ENCODE measurements at places on chromosomes 16 and 17.

DNA sequence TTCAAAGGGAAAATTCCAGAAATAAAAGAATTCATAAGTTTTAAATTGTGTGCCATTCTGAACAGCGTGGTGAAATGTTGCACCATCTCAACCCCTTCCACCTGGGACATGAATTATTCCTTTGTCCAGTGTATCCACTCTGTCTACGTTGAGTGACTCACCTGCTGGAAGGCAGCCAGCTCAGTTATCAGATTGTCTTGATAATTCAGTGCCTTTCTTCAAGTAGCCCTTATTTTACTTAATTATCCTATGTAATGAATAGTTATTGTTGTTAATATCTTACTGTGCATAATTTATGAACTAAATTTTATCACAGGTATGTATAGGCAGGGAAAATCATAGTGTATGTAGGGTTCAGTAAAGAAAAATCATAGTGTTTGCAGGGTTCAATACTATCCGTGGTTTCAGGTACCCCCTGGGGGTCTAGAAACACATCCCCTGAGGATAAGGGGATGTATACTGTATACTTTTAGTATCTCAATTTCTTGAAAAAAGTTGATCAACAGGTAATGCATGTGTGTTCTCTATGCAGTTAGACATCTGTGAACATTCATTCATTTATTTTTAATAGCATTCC, 7.7 kb upstream of the PCTP start:
- DNase-seq, result peak; percentile 86

GRCh38 chr17:56206351-56206750, 53.1 kb downstream of the ANKFN1 start:
- no peak for DNase-seq

GRCh38 chr16:31527734-31528274, at the start of gene AHSP:
Gene AHSP, plus strand, starts transcription at chr16:31527900. Its CDS starts 240 bp downstream, at chr16:31528140.
- DNase-seq, result no peak

GRCh38 chr16:19185510-19185851, 17.4 kb downstream of the SYT17 start:
- DNase-seq, result no peak

DNA sequence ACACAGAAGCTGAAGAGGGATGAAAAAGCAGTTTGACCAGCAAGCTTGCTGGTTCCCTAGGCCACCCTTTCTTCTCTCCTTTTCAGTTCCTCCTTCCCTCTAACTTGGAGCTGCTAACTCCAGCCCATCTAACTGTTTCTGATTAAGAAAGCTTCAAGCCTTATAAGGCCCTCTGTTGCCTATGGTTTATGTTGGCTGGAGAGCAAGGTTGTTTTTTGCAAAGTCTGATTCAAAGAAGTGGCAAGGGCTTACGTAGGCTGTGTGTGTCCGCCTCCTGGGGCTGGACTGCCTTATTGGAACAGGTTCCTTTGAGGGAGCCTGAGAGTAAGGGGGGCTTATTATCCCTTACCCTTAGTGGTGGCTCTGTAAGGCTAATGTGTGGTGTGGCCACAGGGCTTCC, 7.1 kb downstream of the AKAP1 start:
- no peak for DNase-seq

DNA sequence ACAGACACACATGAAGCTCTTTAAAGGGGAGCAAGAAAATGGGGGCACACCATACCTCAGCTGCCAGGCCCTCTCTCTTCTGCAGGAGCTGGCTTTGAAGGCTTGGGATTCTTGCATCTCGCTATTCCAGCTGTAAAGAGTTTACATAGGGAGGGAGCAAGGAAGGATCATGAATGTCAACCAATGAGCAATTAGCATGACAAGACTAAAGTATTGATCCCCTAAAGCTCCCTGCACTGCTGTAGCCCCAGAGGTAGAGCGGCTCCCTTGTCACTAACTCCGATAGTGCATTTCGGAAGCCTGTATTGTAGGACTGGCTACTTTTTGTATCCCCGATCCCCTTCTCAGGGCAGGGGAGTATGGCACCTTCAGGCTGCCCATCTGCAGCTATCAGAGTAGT, 113.4 kb upstream of the PMFBP1 start:
- no peak for DNase-seq

GRCh38 chr16:20114356-20114755, 40.7 kb upstream of the GPR139 start:
- peak; percentile 76 for DNase-seq

DNA sequence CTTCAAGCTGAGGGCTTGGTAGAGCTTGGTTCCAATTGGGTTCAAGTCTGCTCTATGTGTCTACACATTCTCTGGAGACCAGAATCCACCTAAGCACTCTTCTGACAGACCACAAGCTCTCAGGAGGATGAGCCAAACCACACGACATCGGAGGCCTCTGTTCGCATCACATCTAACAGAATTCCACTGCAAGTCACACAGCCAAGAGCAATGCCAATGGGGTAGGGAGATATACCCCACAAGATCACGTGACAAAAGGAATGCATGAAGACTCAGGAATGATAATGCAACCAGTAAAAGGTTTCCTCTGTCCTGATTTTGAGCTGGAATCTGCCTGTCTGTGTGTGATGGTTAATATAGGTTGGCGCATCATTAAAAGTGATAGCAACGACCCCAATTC, 46.6 kb upstream of the RPL38 start:
- DNase-seq, result no peak

DNA sequence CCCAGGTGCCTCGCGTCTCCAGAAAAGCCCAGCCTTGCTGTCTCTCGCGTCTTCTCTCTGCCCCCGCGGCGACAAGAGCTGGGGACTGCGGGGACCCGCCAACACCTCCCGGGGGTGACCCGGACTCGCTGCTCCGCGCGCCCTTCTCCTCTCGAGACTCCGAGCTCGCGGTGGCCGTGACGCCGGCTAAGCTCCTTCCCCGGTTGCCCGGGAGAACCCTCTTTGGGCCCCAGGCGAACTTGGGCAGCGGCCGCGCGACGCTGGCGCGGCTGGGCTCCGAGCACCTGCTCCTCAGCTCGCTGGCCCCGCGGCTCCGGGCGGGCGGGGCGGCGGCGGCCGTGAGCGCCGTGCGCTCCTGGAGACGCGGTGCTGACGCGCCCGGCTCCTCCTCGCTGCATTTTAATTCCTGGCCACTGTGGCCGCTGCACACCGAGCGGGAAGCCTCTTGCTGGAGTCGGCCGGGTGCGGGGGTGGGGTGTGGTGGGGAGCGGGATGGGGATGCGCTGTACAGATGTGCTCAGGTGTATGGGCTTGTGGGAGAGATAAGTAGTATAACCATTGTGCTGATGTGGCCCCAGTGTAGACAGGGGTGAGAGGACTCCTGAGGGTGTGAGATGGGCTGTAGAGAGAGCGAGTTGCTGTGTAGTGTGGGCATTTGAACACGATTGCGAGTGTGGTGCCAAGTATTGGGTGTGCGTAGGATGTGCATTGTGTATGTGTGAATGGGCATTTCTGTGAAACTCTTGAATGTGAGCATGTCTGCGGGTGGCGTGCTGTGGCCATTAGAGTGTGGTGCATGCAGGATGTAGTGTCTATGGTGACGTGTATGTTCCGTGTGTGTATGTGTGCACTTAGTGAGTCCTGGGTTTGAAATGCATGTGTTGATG, at the start of gene ASIC2:
TSS of gene ASIC2 (minus strand) at position 315 of the 887 bp plus-strand sequence.
- no peak for DNase-seq

- no peak for DNase-seq
These were observed 1.8 kb downstream of the PIK3R5 start for GRCh38 chr17:8963647-8964258.

GRCh38 chr17:42354956-42355843, 33.0 kb downstream of the STAT3 start:
- DNase-seq, result no peak

DNA sequence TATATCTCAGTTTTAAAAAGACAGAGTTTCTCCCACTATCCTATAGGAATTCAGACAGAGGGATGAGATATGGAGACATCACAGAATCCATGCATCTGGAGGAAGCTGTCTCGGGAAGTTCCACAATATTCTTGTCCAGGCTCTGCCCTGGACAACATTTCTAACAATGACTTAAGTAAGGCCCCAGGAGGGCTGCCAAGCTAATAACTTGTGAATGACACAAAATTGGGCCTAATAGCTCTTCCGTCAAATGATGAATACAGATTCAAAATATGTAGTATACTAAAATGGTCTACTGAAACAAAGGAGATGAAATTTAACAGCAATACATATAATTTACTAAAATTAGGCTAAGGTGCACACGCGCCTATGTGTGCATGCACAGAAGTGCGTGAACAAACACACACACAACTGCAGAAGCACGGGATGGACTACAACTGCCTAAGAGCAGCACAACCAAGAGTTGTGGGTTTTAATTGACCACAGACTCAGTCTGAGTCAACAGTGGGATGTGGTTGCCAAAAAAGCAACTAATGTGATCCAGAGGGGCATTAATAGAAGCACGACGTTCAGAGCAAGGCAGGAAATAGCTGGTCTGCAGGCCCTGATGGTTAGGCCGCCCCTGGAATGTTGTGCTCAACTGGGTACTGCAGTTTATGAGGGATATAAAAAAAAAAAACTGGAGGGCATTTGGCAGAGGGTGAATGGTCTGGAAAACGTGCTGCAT, 26.3 kb upstream of the HS3ST2 start:
- DNase-seq, result peak; percentile 41

DNA sequence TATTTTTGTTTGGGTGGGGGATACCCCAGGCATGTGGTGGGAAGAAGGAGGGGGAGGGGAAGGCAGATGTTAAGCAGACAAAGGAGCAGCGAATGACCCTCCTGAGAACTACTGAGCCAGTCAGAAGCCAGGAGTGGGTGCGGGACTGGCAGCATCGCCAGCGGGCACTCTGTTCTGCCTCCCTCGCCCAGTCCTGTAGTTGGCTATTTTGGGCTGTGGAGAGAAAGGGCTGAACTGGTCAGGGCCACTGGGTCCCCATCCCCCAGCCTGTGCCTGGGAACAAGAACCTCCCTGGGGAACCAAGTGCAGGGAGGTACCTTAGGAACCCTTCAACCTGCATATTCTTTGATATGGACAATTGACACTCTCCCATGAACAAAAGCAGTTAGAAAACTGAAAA, 6.4 kb downstream of the LRRC3C start:
- no peak for DNase-seq

- no peak for DNase-seq
These were observed 203.0 kb downstream of the UTP18 start for GRCh38 chr17:51463353-51463752.

DNA sequence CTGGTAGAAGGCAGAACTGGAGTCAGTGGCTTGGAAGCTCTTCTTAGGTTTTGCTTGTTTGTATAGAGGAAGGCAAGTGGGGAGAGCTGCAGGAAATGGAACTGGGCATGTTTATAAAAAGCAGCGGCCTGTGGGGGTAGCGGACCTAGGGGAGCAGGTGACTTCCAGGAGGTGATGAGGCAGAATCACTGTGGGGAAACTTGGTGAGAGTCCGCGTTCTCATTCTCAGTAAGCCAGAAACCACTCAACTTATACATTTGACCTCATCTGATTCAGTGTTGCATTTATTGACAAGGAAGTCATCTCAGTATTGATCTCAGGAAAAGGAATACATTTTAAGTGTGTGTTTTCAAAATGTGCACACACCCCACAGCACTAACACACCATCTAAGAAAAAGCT, 299.8 kb downstream of the CNTNAP4 start:
- no peak for DNase-seq

GRCh38 chr17:79625706-79626105, 14.9 kb upstream of the RBFOX3 start:
- no peak for DNase-seq

DNA sequence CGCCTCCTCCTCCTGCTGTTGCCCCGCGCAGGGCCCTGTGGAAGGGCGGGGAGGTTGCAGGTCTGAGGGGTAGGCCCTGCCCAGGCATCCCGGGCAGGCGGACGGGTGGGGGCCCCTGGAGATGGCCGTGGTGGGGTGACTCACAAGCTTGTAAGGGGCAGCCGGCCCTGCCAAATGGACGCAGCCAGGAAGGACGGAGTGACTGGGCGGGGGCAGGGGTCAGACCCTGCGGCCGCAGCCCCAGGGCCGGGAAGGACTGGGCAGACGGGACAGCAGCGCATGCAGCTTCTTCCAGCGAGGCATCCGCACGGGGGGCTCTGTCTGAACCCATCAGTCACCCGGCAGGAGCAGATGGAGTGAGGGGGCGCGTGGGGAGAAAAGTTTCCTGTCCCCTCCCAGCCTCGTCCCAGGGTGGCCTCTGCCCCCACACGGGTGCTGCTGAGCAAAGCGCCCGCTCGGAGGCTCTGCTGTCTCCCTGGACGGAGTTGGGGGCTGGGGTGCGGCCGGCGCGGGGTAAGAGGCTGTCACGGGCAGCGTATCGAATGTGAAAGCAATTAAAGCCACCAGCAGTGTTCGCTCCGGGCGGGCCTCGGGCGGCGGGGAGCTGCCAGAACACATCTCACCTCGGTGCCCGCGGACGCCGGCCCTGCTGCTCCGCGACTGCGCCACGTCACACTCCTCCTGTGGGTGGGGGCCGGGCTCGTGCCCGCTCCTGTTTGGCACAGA, 5.4 kb upstream of the PRR35 start:
- DNase-seq, result no peak

GRCh38 chr17:15999974-16000827, 577 bp downstream of the TTC19 start:
- no peak for DNase-seq

GRCh38 chr17:63140255-63140654, 174.2 kb downstream of the TANC2 start:
- peak; percentile 31 for DNase-seq

DNA sequence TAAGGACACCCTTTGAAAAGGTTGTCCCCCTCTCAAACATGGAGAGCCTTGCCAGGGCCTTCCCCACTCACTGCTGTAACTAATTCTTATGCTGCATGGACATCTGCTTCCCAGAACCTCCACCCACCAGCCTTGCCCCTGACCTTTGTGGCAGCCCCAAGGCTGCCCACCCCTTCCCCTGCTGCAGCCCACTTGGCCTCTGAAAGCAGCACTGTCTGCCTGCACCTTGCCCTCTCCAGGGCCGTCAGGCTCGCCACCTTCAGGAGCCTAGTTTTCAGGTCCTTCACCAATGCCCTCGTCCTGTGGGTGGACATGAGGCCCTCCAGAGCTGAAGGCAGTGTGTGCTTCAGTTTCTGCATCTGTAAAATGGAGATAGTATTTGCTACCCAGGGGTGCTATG, 2.7 kb upstream of the CORO1A start:
- no peak for DNase-seq

DNA sequence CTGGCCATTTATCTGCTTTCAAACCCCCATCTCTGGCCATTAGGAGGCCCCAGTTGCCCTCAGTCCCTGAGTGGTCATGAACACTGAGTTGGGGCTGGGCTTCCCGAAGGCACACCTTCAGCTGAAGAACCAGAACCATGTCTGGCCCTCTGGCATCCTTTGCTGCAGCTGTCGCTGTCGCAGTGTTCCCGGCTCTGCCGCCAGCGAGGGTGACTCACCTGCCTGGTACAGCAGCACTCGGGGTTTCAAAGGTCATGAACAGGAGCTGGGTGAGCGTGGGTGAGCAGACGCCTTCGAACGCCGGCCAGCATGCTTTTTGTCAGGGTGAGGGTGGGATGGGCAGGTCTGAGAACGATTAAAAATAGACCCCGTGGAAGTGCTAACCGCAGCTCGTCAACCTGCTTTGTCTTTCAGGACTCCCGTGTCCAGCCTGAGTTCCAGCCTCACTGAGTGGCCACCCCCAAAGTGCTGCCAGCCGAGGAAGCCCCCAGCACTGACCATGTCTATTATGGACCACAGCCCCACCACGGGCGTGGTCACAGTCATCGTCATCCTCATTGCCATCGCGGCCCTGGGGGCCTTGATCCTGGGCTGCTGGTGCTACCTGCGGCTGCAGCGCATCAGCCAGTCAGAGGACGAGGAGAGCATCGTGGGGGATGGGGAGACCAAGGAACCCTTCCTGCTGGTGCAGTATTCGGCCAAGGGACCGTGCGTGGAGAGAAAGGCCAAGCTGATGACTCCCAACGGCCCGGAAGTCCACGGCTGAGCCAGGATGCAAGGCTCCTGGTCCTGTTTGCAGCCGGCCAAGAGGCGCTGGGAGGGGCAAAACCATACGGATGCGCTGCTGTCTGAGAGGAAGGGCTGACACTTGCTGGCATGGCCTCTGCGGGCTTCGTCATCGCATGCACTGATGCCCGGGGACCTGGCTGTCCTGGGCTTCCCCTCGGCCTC, 7.6 kb downstream of the SNN start:
- peak; percentile 68 for DNase-seq

Measured in LoVo (cell line).